ENCODE measurements at places on chromosomes 13 and 19.
A peak's percentile ranks its signal among the peaks of the same experiment; 100 is the strongest.

- peak; percentile 92 for DNase-seq
Measured at GRCh38 chr19:35044317-35045117, 3.0 kb downstream of the HPN start.

GRCh38 chr19:2790194-2790556 lies 4.9 kb downstream of the THOP1 start:
- no peak for DNase-seq

GRCh38 chr13:94232956-94233355 lies 246.5 kb downstream of the DCT start:
- DNase-seq, result no peak

- DNase-seq, result no peak
Measured at GRCh38 chr13:47277774-47278173, 380.9 kb upstream of the HTR2A start.

DNA sequence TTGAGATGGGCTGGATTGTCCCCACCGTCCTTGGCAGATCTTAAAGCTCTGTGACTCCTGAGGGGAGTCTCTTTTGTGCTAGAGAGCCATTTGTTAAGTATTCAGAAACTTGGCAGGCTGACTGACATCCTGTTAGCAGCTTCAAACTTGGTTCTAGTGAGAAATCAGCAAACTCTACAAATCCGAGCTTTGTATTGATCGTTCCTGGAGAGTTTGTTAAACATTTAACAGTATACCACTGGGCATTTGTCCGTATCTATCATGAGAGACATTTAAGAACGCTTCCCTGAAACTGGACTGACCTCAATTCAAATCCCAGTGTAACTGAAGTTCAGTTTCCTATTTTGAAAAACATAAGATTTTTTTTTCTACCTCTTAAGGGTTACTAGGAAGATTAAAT lies 3.1 kb downstream of the ATP12A start:
- DNase-seq, result no peak

DNA sequence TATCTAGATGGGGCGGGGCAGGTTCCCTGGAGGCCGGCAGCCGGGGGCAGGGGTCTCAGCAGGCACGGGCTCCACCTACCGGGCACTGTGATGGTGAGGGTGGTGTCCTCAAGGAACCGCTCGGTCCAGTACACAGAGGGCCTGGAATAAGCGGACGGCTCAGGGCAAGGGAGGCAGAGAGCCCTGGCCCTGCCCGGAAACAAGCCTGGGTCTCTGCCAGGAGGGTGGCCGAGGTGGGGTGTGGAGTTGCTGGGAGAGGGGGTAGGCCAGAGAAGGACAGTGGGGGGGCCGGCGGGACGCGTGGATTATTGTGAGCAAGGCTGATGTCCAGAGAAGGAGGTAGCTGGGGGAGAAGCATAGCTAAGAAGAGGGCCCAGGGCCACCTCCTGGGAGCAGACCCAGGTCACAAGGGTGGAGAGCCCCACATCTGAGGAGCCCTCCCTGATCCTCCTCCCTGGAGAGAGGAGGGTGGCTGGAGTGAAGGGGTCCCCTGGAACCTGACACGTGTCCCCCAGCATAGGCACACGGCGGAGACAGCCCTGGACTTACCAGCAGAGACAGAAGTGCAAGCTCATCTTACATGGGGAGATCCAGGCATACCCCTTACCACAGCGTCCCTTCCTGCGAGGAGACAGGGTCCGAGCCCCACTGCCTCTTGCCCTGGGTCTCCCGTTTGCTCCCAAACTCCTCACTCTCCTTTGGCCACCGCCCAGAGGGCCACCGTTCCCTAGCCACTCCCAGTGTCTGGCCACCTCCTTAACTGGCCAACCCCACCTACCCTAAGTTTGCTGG lies 29.0 kb upstream of the MIER2 start:
- DNase-seq, result no peak

- DNase-seq, result no peak
Measured at GRCh38 chr13:76449716-76450115, 436.5 kb downstream of the KCTD12 start.

GRCh38 chr19:478236-478903 lies 17.5 kb upstream of the SHC2 start:
- DNase-seq, result no peak

DNA sequence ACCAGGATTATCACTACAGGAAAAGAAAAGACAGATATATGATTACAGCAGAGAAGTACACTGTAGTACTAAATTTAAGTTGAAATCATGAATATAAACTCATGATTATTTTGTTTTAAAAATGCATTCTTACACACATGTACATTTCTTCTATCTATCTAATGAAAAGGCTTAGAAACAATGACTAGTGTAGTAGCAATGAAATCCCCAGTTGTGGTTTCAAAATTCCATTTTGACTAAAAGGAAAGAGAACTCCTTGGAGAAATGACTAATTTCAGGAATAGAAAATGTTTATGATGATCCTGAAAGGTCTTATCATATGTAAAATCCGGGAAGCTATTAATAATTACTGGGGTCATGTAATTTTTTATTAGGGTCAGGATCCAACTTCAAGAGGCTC lies 195.0 kb upstream of the STARD13 start:
- no peak for DNase-seq

DNA sequence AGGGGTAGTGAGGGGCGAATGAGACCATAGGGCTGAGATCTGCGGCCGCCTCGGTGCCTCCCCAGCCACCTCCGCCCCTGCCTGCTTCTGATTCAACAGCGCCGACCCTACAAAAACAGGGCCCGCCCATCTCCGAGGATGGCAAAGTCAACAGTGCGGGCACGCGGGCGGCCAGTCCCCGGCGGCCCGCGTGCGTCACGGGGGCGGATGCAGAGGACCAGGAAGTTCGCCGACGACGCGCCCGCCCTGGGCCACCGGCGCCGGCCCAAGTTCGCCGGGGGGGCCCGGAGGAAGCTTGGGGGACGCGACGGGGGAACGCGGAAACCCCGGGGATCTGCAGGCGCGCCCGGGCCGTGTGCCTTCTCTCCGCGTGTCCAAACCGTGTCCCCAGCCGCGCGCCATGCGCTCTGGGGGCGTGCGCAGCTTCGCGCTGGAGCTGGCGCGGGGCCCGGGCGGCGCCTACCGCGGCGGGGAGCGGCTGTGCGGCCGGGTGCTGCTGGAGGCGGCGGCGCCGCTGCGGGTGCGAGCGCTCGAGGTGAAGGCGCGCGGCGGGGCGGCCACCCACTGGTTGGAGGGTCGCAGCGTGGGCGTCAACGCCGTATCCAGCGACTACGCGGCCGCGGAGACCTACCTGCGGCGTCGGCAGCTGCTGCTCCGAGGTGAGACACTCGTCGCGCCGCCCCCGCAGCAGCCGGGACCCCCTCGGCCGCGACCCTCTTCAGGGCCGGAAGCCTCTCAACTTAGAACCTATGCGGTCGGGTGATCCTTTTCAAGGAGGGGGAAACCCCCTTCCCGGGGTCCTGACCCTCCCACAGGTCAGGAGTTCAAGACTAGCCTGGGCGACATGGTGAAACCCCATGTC lies 6.8 kb upstream of the ARRDC2 start:
- DNase-seq, result peak; percentile 91

DNA sequence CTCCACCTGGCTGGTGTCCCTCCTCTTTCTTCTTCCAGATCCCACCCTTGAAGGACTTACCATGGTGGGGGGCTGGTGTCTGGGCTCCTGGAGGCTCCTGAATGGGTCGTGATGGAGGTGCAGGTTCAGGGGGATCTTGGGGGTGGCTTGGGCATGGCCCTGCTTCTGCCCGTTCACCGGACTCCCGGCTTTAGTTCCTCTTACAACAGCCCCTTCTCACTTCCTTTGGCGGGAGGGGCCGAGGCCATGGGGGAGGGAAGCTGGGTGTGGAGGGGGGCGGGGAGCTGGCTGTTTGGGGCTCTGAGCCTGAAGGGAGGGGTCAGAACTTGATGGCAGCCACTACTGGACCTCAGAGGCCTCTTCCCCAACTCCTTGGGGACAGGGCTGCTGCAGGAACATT lies at the start of gene MYO1F:
MYO1F (minus strand) TSS at position 196 of the 400 bp plus-strand sequence; CDS start at position 63, 133 bp downstream.
- DNase-seq, result peak; percentile 21

- no peak for DNase-seq
Measured at GRCh38 chr19:50030225-50030624, 4.4 kb downstream of the ZNF473 start.

- no peak for DNase-seq
Measured at GRCh38 chr19:22623841-22624221, 10.3 kb upstream of the ZNF492 start.
